ENCODE measurements at places on chromosomes 1 and 21.

- no peak for DNase-seq
Observed at GRCh38 chr1:77929806-77930205, 41.4 kb downstream of the NEXN start.

- DNase-seq = no peak
Observed at GRCh38 chr1:235624721-235625333, 24.8 kb downstream of the GNG4 start.

- DNase-seq = no peak
Observed at GRCh38 chr1:180936110-180937011, 23.7 kb downstream of the KIAA1614 start.

- no peak for DNase-seq
Observed at GRCh38 chr21:32545948-32546441, 39.3 kb downstream of the TCP10L start.

GRCh38 chr1:185786524-185786923 is 52.3 kb downstream of the HMCN1 start:
- no peak for DNase-seq

- DNase-seq = no peak
Observed at GRCh38 chr1:181391301-181391900, 91.9 kb upstream of the CACNA1E start.

GRCh38 chr1:94022471-94023189 is 98.3 kb downstream of the ABCA4 start:
- no peak for DNase-seq

DNA sequence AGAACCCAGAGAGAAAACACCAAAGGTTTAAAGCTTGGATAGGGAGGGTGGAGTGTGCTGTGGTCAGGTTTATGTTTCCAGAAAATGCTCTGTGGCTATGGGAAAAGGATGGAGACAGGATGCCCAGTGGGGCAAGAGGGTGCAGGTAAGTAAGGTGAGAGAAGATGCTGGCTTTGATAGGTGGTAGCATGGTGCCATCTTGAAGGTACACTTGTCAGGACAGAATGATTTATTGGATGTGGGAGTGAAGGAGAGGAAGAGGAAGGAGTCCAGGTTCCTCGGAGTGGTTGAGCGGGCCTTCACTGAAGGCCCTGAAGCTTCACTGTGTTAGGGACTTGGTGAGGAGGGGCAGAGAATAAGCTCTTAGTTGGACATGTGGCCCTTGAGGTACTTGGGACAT is 3.6 kb downstream of the PTPRF start:
- no peak for DNase-seq

GRCh38 chr1:180167721-180168467 is 13.2 kb downstream of the QSOX1 start:
- no peak for DNase-seq

GRCh38 chr1:229440851-229441537 is 7.1 kb upstream of the ACTA1 start:
- no peak for DNase-seq

GRCh38 chr1:224380003-224380402 is 23.3 kb downstream of the CNIH4 start:
- no peak for DNase-seq

GRCh38 chr1:221069178-221069903 is 190.1 kb downstream of the HLX start:
- no peak for DNase-seq

DNA sequence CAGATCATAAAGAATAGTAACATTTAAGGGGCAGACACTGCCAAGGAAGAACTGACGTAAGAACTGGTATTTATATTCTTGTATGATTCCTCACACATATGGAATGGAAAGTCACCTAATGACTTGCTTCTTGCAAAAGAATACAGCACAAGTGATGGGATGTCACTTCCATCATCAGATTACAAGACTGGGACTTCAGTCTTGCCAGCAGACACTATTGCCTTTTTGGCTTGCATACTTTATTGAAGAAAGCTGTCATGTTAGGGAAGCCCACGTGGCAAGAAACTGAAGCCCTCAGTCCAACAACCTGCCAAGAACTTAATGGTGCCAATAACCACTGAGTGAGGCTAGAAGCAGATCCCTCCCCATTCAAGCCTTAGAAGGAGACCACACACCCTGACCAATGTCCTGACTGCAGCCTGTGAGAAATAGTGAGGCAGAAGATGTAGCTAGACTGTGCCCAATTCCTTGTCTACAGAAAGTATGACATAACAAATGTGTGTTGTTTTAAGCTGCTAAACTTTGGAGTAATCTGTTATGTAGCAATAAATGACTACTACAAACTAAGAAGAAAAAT is 12.0 kb downstream of the EGLN1 start:
- DNase-seq = no peak

DNA sequence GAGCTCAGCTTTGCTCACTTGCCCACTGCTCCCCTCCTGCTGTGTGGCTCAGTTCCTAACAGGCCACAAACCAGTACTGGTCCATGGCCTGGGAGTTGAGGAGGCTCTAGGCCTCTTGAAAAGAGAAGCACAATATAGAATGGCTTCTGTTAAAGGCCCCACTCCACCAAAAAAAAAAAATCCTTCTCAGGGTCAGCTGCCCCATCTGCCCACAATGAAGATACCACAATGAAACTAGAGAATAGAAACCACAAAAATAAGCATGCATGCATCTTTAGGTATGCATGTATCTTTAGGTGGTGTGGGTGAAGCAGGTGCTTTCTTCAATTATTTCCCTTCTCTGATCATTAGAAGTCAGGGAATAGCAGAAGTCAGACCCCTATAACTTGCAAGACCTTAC is 620.4 kb upstream of the BEND5 start:
- no peak for DNase-seq

DNA sequence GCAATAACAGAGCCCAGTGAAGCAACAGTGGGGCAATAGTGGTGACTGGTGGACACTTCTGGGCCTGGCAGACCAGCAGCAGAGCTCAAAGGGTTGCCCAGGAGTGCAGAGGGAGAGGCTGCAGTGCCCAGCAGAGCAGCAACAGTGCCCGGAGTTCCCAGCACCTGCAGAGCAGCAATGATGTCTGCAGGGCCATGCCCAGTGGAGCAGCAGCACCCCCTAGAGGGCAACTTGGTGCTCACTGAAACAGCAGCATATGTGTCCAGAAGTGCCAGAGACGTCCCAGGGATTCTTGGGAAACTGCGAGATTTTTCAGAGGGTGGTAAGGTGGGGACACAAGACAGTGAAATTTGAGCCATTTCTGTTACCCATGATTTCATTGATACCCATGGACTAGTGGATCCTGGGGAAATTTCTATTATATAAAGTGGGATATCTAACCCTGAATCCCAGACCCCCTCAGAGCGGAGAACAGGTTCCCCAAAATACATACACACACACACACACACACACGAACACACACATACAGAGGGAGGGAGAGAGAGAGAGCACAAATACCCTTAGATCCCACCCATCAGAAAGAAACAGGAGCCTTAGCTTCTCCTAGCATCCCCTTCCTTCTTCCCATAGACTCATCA is 156.9 kb upstream of the GJB5 start:
- DNase-seq = no peak

DNA sequence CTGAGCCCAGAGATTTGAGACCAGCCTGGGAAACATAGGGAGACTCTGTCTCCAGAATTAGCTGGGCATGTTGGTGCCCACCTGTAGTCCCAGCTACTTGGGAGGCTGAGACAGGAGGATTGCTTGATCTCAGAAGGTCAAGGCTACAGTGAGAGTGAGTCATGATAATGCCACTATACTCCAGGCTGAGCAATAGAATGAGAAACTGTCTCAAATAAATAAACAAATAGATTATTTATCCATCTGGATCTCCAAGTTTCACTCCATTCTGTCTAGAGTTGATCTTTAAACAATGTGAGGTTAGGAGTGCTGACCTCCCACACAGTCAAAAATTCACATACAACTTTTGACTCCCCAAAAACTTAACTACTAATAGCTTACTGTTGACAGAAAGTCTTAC is 106.8 kb upstream of the PALMD start:
- no peak for DNase-seq
